NCI-H1105 (cell line): ENCODE measurements at places on chromosomes 12 and 14.

- no peak for DNase-seq
Observed at GRCh38 chr12:128914908-128915563, 61.8 kb downstream of the GLT1D1 start.

DNA sequence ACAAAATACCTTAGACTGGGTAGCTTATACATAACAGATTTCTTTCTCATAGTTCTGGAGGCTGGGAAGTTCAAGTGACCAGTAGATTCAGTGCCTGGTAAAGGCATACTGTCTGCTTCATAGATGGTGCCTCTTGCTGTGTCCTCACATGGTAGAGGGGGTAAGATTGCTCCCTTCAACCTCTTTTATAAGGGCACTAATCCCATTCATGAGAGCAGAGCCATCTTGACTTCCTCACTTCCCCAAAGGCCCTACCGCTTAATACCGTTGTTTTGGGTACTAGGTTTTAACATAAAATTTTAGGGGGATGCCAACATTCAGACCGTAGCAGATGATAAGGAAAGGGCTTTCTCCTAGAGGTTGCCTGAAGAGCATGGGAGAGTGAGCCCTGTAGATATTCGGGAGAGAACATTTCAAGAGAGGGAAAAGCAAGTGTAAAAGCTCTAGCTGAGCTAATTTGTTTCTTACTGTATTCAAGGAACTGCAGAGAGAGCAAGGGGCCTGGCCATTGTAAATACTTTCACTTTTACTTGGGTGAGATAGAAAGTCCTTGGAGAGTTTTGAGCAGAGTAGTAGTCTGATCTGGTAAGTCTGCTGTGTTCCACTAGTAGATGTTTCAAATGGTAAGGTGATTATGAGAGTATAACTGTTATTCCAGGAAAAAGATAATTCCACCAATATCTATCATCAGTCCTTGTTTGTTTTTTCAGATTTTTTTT lies 27.3 kb downstream of the FRS2 start:
- DNase-seq = no peak

GRCh38 chr12:104692557-104693218 lies 235.9 kb downstream of the CHST11 start:
- DNase-seq = no peak

- no peak for DNase-seq
Observed at GRCh38 chr12:66438601-66439000, 136.3 kb downstream of the HELB start.

DNA sequence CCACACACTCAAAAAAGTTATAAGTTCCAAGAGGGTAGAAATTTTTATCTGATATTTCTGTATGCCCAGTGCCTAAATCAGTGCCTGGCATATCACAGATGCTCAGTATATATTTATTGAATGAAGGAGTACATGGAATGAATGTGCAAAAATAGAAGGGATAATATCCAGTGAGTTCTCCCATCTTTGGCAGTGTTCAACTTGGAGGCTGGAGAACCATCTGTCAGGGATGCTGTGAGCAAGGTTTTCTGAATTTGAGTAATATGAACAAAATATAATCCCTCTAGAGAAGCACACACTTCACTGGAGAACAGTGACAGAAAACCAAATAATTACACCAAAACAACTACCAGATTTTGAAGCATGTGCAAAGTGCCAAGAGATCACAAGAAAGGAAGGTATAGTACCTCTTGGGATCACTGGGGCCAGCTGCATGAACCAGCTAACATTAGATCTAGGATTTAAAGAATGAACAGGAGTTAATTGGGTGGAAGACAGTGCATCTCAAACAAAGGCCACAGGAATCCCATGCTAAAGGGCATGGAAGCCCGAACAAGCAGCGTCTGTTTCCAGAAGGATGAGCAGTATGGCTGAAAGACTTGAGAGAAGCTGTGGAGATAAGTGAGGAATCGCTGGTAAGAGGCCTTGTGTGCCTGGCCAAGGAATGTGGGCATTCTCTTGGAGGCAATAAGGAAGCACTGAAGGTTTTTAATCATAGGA lies 11.5 kb downstream of the SLC8A3 start:
- no peak for DNase-seq

- DNase-seq = no peak
Observed at GRCh38 chr12:45670346-45671065, 59.0 kb upstream of the ARID2 start.

DNA sequence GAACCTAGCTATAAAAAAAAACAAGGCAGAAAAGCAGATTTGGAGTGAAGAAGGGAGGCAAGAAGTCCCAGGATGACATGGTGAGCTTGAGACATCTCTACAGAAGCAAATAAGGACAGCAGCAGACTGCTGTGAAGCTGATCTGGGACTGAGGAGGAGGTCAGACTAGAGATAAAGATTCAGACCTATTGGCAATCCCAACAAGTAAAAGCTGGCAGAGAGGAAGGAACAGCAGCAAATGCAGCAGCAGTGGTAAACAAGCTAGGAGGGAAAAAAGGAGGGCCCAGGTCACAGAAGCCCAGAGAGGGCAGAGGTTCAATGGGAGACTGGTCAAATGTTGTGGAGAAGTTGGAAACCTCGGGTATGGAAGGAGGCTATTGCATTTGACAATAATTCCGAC lies 11.3 kb downstream of the SPTB start:
- DNase-seq = no peak

GRCh38 chr12:87995581-87996178 lies 33.5 kb downstream of the C12orf50 start:
- DNase-seq = peak; percentile 71

GRCh38 chr12:67042697-67043131 lies 226.4 kb upstream of the CAND1 start:
- peak; percentile 77 for DNase-seq

- peak; percentile 81 for DNase-seq
Observed at GRCh38 chr14:81435391-81436295, 35.5 kb upstream of the STON2 start.

- no peak for DNase-seq
Observed at GRCh38 chr12:118536306-118536906, 160.1 kb downstream of the SUDS3 start.

DNA sequence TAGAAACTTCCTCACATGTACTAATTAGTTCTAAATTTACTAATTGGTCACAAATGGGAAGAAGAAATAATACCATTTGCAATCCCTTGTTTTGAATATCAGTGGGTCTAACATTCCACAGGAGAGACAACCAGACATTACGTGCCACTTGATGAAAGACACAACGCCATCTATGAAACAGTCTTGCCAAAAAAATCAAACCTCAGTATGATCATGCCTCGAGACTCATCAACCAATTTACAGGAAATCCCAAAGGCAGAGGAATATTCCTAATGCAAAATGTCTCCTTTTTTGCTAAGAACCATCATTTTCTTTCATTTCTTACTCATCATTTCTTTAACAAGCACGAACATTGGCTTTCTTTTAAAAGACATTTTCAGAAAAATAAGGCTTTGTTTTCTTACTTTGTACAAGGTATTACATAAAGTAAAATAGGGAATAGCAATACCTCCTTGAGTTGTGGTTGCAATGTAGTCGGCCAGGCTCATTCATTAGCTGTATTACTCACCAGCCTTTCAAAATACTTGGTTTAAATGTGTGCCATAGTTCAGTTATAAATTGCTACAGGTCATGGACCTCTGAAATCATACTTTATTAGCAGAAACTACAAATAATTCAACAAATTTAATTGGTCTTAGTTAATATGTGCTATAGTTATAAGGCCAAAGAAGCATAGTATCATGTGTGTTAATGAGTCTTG lies 436.2 kb upstream of the FLRT2 start:
- no peak for DNase-seq

GRCh38 chr12:47860279-47860841 lies 40.7 kb upstream of the HDAC7 start:
- DNase-seq = no peak

GRCh38 chr12:62575036-62575435 lies 108.4 kb downstream of the MON2 start:
- no peak for DNase-seq

- DNase-seq = no peak
Observed at GRCh38 chr14:51295646-51296263, 55.7 kb downstream of the TMX1 start.

DNA sequence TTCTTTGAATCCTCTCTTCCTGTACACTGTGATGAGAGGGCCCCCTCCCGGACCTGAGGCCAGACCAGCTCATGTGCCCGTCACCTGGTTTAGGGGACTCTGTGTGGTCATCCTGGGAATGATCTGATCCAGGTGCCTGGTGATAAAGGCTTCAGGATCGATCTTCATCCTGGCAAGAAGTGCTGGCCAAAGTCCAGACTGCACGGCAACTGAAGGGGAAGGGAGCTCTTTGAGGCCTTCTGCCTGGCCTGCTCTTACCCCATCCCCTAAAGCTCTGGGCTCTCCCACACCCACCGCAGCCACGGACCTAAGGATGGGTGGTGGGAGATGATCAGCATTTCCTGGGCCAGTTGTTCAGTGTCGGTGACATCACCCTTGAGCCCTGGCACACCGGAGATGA lies 31.8 kb downstream of the GCN1 start:
- DNase-seq = no peak

DNA sequence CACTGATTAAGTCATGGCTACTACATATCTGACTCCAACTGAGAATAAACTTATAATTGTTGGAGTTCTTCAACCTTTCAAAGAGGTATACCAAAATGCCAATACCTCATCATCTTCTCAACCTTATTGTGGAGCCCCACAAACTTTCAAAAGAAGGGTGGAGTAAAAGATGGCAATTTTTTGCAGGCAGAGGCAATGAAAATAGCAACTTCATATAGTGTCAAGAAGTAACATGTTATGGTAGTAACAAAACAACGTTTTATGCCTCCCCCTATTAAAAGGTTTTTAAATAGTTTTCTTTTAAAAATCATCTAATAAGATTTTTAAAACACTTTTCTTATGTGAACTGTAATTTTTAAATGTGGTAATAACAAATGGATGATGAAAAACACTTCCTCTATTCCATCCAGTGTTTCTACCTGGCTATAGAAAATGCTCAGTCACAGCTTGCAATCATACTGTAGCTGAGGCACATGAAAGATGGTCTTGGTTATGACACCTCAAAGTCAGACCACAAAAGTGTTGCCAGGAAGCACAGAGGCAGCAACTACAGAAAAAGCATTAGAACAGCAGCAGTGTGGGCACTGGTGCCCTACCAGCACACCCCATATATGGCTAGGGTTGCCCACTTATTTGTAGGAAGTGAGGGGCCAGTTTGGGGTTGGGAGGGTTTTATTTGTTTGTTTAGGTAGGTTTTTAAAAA lies 7.0 kb downstream of the PPP1R12A start:
- DNase-seq = no peak

GRCh38 chr14:100566119-100566518 lies 21.1 kb downstream of the BEGAIN start:
- DNase-seq = no peak

GRCh38 chr12:114855678-114856077 lies 171.7 kb upstream of the TBX3 start:
- DNase-seq = no peak

DNA sequence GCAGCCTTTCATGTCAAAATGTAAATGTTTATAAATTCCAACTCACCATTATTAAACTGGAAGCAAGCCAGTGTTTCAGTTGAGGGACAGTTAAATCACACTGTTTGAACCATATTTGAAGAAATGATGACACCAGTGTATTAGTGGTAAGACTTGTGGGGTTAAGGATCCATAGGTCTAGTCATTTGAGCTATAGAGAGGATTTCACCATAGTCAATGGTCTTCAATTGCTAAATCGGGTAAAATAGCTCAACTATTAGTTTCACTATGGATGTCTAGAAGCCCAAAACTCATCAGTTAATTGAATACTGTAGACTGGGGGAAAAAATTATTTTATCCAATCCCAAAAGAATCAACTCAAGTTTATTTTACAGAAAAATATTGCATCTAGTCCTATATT lies 659.1 kb downstream of the NRXN3 start:
- DNase-seq = no peak

GRCh38 chr14:39555749-39556148 lies 123.5 kb upstream of the FBXO33 start:
- DNase-seq = no peak

- no peak for DNase-seq
Observed at GRCh38 chr14:33754261-33754660, 196.6 kb downstream of the EGLN3 start.

- no peak for DNase-seq
Observed at GRCh38 chr14:59831121-59831730, 39.4 kb downstream of the RTN1 start.

DNA sequence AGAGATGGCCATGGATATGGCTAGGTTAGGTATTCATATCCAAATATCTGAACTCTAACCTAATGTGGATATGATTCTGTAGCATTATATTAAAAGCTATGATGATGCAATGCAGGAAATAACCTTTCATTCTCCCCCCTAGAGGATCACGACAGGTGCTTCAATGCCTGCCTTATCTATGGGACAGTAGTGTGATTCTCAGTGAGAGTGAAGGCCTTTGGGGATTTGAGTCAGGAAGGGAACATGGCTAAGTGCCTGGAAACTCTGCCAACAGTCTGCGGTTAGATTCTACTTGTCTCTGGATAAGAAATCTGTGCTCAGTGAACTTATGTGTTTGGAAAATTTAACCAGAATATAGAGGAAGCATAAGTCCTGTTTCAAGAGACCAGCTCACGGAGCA lies 81.8 kb downstream of the SLC38A1 start:
- no peak for DNase-seq

GRCh38 chr12:113424456-113424855 lies 2.3 kb downstream of the SDSL start:
- DNase-seq = no peak

GRCh38 chr12:106919910-106920544 lies 35.7 kb upstream of the TMEM263 start:
- peak; percentile 56 for DNase-seq

GRCh38 chr12:77339610-77340009 lies 274.2 kb upstream of the E2F7 start:
- DNase-seq = no peak

DNA sequence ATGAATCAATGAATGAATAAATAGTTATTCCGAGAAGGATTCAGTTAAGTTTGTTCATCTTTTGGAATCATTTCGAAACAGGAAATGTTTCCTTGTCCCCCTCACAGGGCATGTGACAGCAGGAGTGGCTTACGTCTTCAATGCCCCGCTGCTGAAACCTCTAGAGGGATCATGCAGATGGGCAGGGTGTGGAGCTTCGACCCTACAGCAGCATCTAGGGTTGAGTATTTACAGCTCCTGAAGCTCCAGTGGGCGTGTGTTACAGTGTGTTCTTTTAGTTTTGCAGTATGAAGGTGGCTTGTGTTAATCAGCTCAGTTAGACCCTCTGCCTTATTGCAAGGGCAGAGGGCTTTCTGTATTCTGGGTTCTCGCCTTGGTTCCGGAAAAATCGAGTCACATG lies 2.6 kb downstream of the NAV3 start:
- no peak for DNase-seq

GRCh38 chr14:49933128-49933527 lies 40.2 kb downstream of the ARF6 start:
- DNase-seq = no peak

GRCh38 chr12:95265765-95266164 lies 48.2 kb downstream of the VEZT start:
- no peak for DNase-seq

- DNase-seq = no peak
Observed at GRCh38 chr12:125247477-125247876, 182.2 kb downstream of the AACS start.
